NCI-H1092 (cell line): ENCODE measurements at places on chromosomes 6 and 20.

DNA sequence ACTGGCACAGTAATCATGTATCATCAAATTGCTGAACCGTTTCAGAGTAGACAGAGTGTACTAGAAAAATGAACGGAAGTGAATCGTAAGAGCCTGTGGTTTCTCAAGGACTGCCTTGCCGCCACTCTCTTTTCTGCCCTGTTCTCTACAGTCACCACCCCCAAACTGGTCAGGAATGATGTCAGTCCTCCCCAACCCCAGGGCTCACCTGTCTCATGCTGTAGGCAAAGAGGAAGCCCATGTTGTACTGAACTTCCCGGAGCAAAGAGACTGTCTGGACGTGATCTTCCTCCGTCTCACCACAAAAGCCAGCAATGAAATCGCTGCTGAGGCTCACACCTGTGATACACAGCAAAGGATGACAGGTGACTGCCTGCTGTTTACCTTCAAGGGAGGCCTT, 31.0 kb downstream of the CDK5RAP1 start:
- no peak for DNase-seq

DNA sequence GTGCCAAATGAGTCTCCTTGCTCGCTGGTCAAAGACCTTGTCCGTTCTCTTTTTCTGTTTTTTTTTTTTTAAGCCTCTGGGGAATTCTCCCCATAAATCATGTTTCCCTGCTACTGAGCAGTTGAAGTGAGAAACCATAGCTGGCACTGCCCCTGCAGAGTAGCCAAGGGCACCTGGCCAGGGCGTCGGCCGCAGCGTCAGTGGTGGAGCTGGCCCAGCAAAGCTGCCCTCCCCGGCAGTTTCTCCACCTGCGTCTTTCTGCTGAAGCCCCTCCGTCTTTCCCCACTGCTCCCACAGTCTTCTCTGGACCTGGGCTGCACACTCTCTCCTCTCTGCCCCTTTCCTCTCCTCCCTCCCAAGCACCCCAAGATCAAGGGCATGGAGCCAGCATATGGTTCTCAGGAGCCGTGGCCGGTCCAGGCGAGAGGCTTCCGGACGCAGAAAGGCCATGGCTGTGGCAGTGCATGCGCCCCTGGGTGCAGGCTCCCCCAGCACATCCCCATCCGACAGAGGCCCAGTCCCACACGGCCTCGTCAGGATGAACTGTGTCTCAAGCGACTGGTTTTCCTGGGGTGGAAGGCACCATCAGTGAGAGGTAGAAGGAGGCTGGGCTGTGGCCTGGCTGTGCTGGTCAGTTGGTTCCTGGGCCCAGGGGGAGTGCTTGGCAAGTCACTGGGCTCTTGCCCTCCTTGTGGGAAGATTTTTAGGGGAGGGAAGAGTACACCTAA, 218.1 kb downstream of the ERMARD start:
- DNase-seq = no peak

DNA sequence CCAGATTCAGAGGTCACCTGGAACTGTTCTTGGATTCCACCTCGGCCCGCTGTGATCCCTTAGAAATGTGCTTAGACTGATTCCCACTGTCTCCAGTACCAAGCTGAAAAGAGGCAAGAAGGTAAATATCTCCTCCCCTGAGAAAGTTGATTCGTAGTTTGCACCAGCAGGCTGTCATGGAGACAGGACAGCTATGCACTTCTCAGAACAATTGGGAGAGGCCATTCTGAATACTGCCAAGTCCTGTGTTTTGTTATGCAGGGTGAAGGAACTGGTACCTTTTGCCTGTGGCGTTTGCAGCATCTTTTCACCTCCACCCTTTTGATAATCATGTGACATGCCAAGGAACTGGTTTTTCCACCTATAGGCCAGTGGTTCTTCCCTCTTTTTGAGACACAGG, 58.2 kb upstream of the RNGTT start:
- DNase-seq = no peak

- no peak for DNase-seq
Observed at GRCh38 chr6:156167016-156167624, 610.1 kb upstream of the ARID1B start.

GRCh38 chr6:31345026-31345730, 11.8 kb downstream of the HLA-B start:
- DNase-seq = no peak

- no peak for DNase-seq
Observed at GRCh38 chr6:155538708-155539390, 83.2 kb upstream of the NOX3 start.
